ENCODE measurements at places on chromosomes 12 and 14. TPM values are rescaled to one million over a fixed set of nuclear protein-coding genes. Genes with fewer than 3 reads are reported as not detected.
A peak's percentile ranks its signal among the peaks of the same experiment; 100 is the strongest.

DNA sequence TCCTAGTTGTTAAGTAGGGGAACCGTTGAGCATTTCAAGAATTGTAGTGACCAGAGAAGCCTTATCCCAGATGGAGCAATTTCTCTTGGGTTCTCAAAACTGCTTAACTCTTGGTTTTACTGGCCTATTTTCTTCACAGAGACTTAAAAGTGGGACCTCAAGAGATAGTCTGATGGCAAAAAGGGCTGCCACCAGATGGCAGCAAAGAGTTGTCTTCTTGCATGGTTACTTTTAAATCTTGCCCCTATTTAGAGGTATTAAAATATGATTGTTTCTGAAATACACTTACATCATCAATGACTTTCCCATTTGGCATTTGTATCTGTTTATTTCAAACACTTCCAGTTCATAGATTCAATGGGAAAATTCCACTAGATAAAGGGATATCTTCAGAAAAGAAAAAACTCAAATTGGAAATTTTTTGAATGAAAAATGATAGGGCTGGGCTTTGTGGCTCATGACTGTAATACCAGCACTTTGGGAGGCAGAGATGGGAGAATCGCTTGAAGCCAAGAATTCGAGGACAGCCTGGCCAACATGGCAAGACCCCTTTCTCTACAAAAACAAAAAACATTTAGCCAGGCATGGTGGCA, 69.9 kb upstream of the CNTN1 start:
- peak; percentile 49 for DNase-seq

The ZDHHC17 gene
- 29.0 TPM for total RNA-seq

The TAS2R50 gene
- 0.84 TPM for total RNA-seq

The TAS2R7 gene
- total RNA-seq, result not detected

DNA sequence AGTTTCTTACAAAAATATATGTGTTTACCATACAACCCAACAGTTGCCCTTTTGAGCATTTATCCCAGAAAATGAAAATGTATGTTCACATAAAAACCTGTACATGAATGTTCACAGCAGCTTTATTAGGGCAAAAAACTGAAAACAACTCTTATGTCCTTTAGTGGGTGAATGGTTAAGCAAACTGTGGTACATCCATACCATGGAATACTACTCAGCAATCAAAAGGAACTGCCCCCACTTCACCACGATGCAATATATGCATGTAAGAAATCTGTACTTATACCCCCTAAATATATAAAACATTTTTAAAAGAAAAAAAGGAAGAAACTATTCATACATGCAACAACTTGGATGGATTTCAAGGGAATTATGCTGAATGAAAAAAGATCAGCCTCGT, 6.7 kb upstream of the NEK9 start:
- DNase-seq, result no peak

- DNase-seq, result no peak
Observed at GRCh38 chr14:64730061-64730440, 25.8 kb downstream of the PLEKHG3 start.

GRCh38 chr14:33596211-33597080, 354.4 kb downstream of the EGLN3 start:
- DNase-seq, result no peak

The GCH1 gene
- 2.1 TPM for total RNA-seq

- no peak for DNase-seq
Observed at GRCh38 chr14:77103951-77104350, 5.9 kb downstream of the CIPC start.

The C12orf60 gene
- total RNA-seq, result 0.94 TPM

DNA sequence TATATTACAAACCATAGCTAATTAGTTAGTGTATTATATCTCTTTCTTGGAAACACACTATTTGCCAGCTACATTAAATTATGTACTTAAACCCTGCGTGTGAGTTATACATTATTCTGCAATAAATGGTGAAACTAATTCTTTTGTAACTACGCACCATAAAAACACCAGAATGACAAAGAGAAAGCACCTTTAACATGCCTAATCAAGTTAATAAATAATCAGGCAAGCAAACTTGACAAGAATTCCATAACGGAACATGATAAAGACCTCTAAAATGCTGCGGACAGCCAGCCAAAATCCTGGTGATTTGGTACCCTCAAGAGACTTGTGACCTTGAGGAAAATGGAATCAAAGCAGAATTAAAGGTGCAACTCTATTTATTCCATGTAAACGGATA, 375.3 kb upstream of the KITLG start:
- DNase-seq, result no peak

The RHOJ gene
- total RNA-seq, result 27.1 TPM

The TMPRSS12 gene
- not detected for total RNA-seq

The SMCO3 gene
- total RNA-seq, result 0.44 TPM

GRCh38 chr14:35085441-35085840, 36.3 kb downstream of the PPP2R3C start:
- no peak for DNase-seq

- no peak for DNase-seq
Observed at GRCh38 chr12:110697236-110697635, 8.3 kb upstream of the HVCN1 start.

The LGR5 gene
- total RNA-seq, result 0.12 TPM

The ARMH4 gene
- total RNA-seq, result 15.8 TPM

The SMCO2 gene
- total RNA-seq, result not detected

DNA sequence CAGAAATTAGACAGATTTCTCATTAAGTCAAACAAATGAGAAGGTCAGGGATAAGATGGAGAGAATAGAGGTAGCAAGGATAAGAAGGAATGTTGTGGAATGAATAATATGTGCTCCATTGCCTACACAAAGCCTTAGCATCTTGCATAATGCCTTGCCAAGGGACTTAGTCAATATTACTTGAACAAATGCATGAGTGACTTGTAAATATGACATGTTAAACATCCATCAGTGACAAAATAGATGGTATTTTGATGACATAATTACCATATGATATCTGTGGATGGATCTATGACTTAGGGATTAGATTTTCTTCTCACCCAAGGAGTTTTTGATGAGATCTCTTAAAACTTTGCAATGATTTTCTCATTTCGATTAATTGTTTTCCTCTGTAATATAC, 194.1 kb upstream of the RASSF8 start:
- DNase-seq, result no peak

GRCh38 chr14:67759916-67760315, 56.5 kb downstream of the ZFYVE26 start:
- DNase-seq, result no peak

- no peak for DNase-seq
Observed at GRCh38 chr14:58607131-58607951, 30.4 kb upstream of the DACT1 start.

GRCh38 chr14:72154645-72155378, 222.6 kb downstream of the RGS6 start:
- no peak for DNase-seq

The MYF5 gene
- not detected for total RNA-seq

The AP5M1 gene
- 38.3 TPM for total RNA-seq

Data from left cardiac atrium (tissue), 4 donors.